ENCODE measurements at places on chromosomes 1 and 21.

DNA sequence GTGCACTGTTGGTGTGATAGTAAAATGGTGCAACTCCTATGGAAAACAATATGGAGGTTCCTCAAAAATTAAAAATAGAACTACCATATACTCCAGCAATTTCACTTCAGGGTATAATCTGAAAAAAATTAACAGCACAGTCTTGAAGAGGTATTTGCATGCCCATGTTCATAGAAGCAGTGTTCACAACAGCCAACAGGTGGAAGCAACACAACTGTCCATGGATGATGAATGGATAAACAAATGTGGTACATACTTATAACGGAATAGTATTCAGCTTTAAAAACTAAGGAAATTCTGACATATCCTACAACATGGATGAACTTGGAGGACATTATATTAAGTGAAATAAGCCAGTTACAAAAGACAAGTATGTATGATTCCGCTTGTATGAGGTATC, 8.2 kb downstream of the TTLL7 start:
- DNase-seq = no peak

GRCh38 chr1:224431726-224432125, 2.9 kb downstream of the WDR26 start:
- no peak for DNase-seq

- no peak for DNase-seq
Measured at GRCh38 chr1:150876119-150876454, 312 bp downstream of the ARNT start.

DNA sequence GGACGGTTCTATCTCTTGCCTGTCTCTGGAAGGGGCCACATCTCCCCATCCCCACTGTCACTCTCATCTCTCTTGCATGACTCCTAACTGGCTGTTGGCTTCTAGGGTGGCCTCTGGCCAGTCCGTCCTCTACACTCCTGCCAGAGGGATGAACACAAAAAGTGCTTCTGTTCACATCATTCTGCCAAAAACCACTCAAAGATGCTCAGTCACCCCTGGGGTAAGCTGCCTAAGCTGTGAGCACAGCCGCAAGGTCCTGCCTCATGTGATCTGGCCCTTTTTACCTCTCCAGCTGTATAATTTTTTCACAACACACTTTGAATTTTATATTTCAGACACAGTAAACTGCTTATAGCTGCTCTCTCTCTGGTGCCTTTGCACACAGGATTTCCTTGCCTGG, 97.6 kb upstream of the CD34 start:
- no peak for DNase-seq

All from naive thymus-derived CD8-positive, alpha-beta T cell (primary cell).